ENCODE measurements at places on chromosomes 13 and 19. TPM values are rescaled to one million over a fixed set of nuclear protein-coding genes. Genes with fewer than 3 reads are reported as not detected.

FCHO1 gene
- 28.2 TPM for polyA plus RNA-seq

CGB1 gene
- polyA plus RNA-seq: not detected

SEMA6B gene
- polyA plus RNA-seq: 4.7 TPM

WTIP gene
- polyA plus RNA-seq: 3.6 TPM

ZNF490 gene
- 1.6 TPM for polyA plus RNA-seq

IRGQ gene
- polyA plus RNA-seq: 7.5 TPM

All from thymus (tissue), 14 donors.